ENCODE measurements at places on chromosomes 1 and 21.

GRCh38 chr21:15192243-15192642, 127.4 kb upstream of the NRIP1 start:
- no peak for DNase-seq

GRCh38 chr21:32732544-32732943, 4.7 kb upstream of the SYNJ1 start:
- DNase-seq = no peak

DNA sequence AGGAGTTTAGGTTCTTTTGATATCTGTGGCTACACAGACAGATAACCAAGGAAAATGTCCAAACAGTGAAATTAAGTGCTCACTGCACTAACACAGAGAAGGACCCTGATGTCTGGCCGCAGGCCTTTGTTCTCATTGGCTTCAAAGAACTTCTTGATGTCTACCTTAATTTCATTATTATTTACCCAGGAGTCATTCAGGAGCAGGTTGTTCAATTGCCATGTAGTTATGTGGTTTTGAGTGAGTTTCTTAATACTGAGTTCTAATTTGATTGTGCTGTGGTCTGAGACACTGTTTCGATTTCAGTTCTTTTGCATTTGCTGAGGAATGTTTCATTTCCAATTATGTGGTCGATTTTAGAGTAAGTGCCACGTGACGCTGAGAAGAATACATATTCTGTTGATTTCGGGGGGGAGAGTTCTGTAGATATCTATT, 15.2 kb upstream of the LGALS8 start:
- no peak for DNase-seq

- no peak for DNase-seq
These were observed 3.9 kb upstream of the FLG start for GRCh38 chr1:152328801-152329391.
